SJSA1 (cell line): ENCODE measurements at places on chromosomes 3 and 15.

- H3K36me3 ChIP-seq, result peaks cover 42% of the 10 kb centered on the region
- no peak overlapping the region for H3K4me3 ChIP-seq
- no peak overlapping the region for H3K27ac ChIP-seq
- DNase-seq, result no peak
Observed at GRCh38 chr15:22823495-22824128, 14.9 kb upstream of the NIPA2 start.

- H3K4me3 ChIP-seq, result no peak overlapping the region
- H3K36me3 ChIP-seq, result no peaks in the 10 kb centered on the region
- no peak for DNase-seq
- H3K27me3 ChIP-seq, result no peaks in the 10 kb centered on the region
Observed at GRCh38 chr3:81393251-81393650, 368.2 kb downstream of the GBE1 start.

DNA sequence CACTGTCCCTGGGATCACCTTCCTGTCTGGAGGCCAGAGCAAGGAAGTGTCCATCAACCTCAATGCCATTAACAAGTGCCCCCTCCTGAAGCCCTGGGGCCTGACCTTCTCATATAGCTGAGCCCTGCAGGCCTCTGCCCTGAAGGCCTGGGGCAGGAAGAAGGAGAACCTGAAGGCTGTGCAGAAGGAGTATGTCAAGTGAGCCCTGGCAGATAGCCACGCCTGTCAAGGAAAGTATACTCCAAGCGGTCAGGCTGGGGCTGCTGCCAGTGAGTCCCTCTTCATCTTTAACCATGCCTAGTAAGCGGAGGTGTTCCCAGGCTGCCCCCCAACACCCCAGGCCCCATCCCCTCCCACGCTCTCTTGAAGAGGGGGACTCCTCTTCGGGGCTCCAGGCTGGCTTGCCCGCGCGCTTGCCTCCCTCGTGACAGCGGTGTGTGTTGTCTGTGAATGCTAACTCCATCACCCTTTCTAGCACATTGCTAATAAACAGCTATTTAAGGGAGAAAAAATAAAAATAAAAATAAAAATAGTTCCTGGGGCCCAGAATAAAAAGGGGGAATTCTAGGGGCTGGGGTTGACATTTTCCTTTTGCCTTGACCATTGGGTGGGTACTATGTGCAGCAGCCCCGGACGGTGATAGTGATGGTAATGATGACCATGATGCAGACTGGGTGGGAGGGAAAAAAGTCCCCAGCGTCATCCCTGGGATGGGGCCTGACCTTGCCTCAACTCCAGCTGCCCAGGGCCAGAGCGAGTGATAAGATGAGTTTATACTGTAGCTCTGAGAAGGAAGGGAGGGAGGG is 3.3 kb upstream of the ALAS1 start:
- no peak for DNase-seq
- H3K27me3 ChIP-seq, result no peaks in the 10 kb centered on the region
- no peak overlapping the region for H3K27ac ChIP-seq
- H3K4me3 ChIP-seq, result no peak overlapping the region
- H3K36me3 ChIP-seq, result peaks cover 15% of the 10 kb centered on the region
- peaks cover 60% of the 10 kb centered on the region for H3K4me1 ChIP-seq

DNA sequence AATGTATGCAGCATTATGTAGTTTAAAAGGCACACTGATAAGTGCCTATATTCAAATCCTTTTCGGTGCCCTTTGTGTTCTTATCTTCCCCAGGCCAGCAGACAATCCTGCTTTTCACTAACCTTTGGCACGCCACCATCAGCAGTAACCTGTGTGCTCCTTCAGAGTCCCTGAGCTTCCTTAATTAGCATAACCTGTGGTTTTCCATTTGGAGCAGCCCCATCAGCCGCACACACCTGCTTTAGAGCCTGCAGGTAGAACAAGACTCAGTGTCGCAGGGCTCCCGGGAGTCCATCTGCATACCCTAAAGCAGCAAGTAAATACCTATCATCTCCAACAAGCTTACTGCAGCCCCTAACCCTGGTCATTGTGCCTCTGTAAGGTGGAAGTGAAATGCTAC is 755.1 kb downstream of the ROBO2 start:
- H3K27ac ChIP-seq, result no peak overlapping the region
- no peaks in the 10 kb centered on the region for H3K4me1 ChIP-seq
- H3K27me3 ChIP-seq, result no peaks in the 10 kb centered on the region
- no peaks in the 10 kb centered on the region for H3K36me3 ChIP-seq

GRCh38 chr15:75112278-75112847 is 89.0 kb downstream of the PPCDC start:
- H3K27me3 ChIP-seq, result no peaks in the 10 kb centered on the region
- no peak overlapping the region for H3K4me3 ChIP-seq
- no peaks in the 10 kb centered on the region for H3K36me3 ChIP-seq
- DNase-seq, result no peak
- no peak overlapping the region for H3K27ac ChIP-seq
- peaks cover 24% of the 10 kb centered on the region for H3K4me1 ChIP-seq

DNA sequence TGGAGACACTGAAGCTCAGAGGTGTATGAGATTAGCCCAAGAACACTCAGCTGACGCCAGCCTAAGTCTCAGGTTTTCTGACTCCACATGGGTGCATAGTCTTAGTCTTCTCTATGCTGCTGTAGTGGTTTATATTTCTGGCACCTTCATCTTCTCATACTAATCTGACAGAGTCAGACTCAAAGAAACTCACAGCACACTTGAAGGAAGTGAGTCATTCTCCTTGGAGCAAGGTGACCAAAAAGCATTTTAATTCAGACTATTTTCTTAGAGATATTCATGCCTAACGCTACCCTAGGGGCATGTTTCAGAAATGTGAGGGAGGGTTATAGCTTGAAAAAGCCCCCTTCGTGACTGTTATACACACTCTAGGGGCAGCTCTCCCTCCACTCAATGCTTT is 775.3 kb upstream of the ARPP21 start:
- H3K4me3 ChIP-seq, result no peak overlapping the region
- H3K36me3 ChIP-seq, result no peaks in the 10 kb centered on the region
- H3K27me3 ChIP-seq, result no peaks in the 10 kb centered on the region
- H3K27ac ChIP-seq, result no peak overlapping the region
- no peak for DNase-seq

GRCh38 chr3:152916753-152917279 is 81.9 kb downstream of the P2RY1 start:
- no peaks in the 10 kb centered on the region for H3K36me3 ChIP-seq
- no peak overlapping the region for H3K4me3 ChIP-seq
- no peak for DNase-seq
- H3K4me1 ChIP-seq, result no peaks in the 10 kb centered on the region
- H3K27me3 ChIP-seq, result peaks cover 4% of the 10 kb centered on the region; the same call in 1 of the 2 replicates
- H3K27ac ChIP-seq, result no peak overlapping the region

DNA sequence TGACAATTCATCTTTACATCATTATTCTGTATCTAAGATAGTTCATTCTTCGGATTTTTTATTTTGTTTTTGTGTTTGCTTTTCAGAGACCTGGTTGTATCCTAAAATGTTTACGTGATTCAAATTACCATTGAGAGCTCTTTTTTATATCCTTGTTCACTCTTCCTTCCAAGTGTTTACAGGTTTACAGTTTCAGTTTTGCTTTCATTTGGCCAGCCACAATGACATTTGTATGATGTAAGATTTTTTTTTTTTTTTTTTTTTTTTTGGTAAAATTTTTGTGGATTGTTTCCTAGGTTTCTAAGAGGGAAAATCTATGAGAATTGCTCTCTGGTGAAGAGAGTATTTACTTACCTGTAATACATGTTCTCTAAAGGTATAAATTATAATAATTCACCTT is 55.0 kb downstream of the SETD5 start:
- H3K4me3 ChIP-seq, result no peak overlapping the region
- peaks cover 86% of the 10 kb centered on the region for H3K36me3 ChIP-seq
- H3K27ac ChIP-seq, result no peak overlapping the region
- H3K27me3 ChIP-seq, result no peaks in the 10 kb centered on the region
- H3K4me1 ChIP-seq, result no peaks in the 10 kb centered on the region

- no peaks in the 10 kb centered on the region for H3K27me3 ChIP-seq
- no peaks in the 10 kb centered on the region for H3K36me3 ChIP-seq
- DNase-seq, result no peak
- H3K4me1 ChIP-seq, result peaks cover 26% of the 10 kb centered on the region
- no peak overlapping the region for H3K4me3 ChIP-seq
Observed at GRCh38 chr3:149310796-149311534, 22.5 kb downstream of the TM4SF18 start.

- H3K4me3 ChIP-seq, result no peak overlapping the region
- H3K27me3 ChIP-seq, result no peaks in the 10 kb centered on the region
- H3K27ac ChIP-seq, result no peak overlapping the region
- DNase-seq, result no peak
- H3K4me1 ChIP-seq, result peaks cover 14% of the 10 kb centered on the region
Observed at GRCh38 chr3:194497799-194498575, 11.2 kb upstream of the ATP13A3 start.

- no peak overlapping the region for H3K27ac ChIP-seq
- H3K36me3 ChIP-seq, result no peaks in the 10 kb centered on the region
- H3K27me3 ChIP-seq, result no peaks in the 10 kb centered on the region
Observed at GRCh38 chr15:86082619-86083380, 3.1 kb downstream of the AGBL1 start.

GRCh38 chr3:122092460-122093165 is 37.5 kb downstream of the CD86 start:
- H3K27ac ChIP-seq, result no peak overlapping the region
- no peaks in the 10 kb centered on the region for H3K36me3 ChIP-seq
- no peak overlapping the region for H3K4me3 ChIP-seq
- DNase-seq, result no peak
- no peaks in the 10 kb centered on the region; the same call in 1 of the 2 replicates for H3K27me3 ChIP-seq

DNA sequence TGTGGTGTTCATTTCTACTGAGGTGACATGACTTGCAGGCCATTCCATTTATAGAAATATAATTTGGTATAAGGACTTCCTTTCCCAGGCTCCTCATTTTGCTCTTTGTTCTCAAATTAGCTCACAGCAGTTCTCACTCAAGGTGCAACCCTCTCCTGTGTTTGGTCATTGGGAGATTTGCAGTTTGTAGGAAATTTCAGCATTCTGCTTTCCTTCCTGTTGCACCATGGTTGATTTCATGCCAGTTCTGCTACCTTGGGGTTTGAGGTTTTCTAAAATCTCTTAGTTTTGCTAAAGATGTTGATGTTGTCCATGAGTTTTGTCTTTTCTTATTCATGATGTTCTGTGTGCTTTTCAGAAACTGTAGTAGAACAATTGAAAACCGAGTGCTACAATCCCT is 65.7 kb upstream of the PROK2 start:
- no peaks in the 10 kb centered on the region for H3K36me3 ChIP-seq
- H3K4me1 ChIP-seq, result no peaks in the 10 kb centered on the region
- H3K27ac ChIP-seq, result no peak overlapping the region
- no peak for DNase-seq

GRCh38 chr15:88580532-88580931 is 34.1 kb upstream of the DET1 start:
- no peaks in the 10 kb centered on the region for H3K36me3 ChIP-seq
- no peak overlapping the region for H3K4me3 ChIP-seq
- H3K27ac ChIP-seq, result no peak overlapping the region
- DNase-seq, result no peak
- peaks cover 2% of the 10 kb centered on the region; the same call in 1 of the 2 replicates for H3K27me3 ChIP-seq
- H3K4me1 ChIP-seq, result no peaks in the 10 kb centered on the region

DNA sequence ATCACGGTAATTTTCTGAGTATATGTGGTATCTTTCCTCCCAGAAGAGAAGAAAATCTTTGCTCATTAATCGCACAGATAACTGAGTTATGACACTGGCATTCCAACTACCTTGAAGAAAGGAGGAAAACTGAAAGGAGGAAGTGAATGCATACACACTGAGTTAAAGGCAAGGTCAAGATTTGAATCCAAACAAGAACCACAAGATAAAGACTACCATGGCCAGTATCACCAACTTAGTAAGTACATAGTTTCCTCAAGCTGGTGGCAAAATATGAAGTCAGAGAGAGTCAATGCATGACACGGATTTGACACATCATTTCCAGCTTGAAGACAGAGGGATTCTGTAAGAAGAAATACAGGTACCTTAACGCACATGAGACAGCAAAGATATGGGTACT is 287.5 kb downstream of the ULK4 start:
- H3K4me1 ChIP-seq, result peaks cover 21% of the 10 kb centered on the region
- H3K36me3 ChIP-seq, result no peaks in the 10 kb centered on the region
- H3K27me3 ChIP-seq, result no peaks in the 10 kb centered on the region
- no peak overlapping the region for H3K4me3 ChIP-seq

DNA sequence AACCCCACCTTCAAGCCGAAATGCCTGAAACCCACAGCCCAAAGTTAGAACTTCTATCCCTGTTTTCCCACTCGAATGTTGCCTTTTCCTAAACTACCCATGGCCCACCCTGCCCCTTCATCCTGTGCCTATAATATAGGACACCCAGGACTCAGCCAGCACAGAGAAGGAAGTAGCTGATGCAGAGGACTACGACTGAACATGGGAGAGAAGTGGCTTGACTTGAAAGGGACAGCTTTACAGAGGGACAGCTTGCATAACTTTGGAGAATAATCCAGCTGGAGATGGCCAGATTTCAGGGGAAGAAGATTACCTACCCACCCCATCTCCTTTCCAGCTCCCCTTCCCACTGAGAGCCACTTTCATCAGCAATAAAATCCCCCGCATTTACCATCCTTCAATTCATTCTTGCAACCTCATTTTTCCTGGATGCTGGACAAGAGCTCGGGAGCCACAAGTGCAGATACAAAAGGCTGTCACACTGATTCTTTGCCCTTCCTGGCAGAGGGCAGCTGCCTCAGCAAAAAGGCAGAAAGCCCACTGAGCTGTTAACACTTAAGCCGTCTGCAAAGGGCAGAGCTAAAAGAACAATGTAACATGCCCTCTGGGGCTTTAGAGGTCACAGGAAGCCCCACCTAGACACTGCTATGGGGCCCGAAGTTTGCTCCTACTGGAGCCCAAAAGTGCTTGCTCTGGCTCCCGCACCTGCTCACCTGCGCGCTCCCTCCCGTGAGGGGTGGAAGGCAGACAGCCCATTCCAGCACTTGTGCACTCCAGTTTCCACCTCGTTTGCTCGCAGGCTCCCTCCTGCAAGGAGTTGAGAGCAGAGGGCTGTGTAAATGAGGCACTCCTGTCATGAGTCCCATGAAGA is 224.0 kb downstream of the TBC1D5 start:
- no peak overlapping the region for H3K4me3 ChIP-seq
- H3K27me3 ChIP-seq, result no peaks in the 10 kb centered on the region
- DNase-seq, result no peak
- no peaks in the 10 kb centered on the region for H3K36me3 ChIP-seq

- no peaks in the 10 kb centered on the region for H3K27me3 ChIP-seq
- H3K4me1 ChIP-seq, result no peaks in the 10 kb centered on the region
- no peak for DNase-seq
- no peak overlapping the region for H3K4me3 ChIP-seq
- no peak overlapping the region for H3K27ac ChIP-seq
- H3K36me3 ChIP-seq, result no peaks in the 10 kb centered on the region
Observed at GRCh38 chr3:174072675-174073074, 675.1 kb downstream of the NLGN1 start.

GRCh38 chr15:49490966-49491365 is 67.9 kb downstream of the FGF7 start:
- no peak overlapping the region for H3K27ac ChIP-seq
- no peak overlapping the region for H3K4me3 ChIP-seq
- H3K27me3 ChIP-seq, result no peaks in the 10 kb centered on the region
- H3K36me3 ChIP-seq, result no peaks in the 10 kb centered on the region
- H3K4me1 ChIP-seq, result peaks cover 13% of the 10 kb centered on the region

GRCh38 chr3:166484470-166484869 is 647.2 kb upstream of the BCHE start:
- H3K36me3 ChIP-seq, result no peaks in the 10 kb centered on the region
- H3K4me1 ChIP-seq, result no peaks in the 10 kb centered on the region
- H3K27me3 ChIP-seq, result no peaks in the 10 kb centered on the region
- DNase-seq, result no peak
- H3K27ac ChIP-seq, result no peak overlapping the region
